Left renal pelvis (tissue), 4 donors: ENCODE measurements at places on chromosomes 1 and 21. TPM values are rescaled to one million over a fixed set of nuclear protein-coding genes. Genes with fewer than 3 reads are reported as not detected.

DNA sequence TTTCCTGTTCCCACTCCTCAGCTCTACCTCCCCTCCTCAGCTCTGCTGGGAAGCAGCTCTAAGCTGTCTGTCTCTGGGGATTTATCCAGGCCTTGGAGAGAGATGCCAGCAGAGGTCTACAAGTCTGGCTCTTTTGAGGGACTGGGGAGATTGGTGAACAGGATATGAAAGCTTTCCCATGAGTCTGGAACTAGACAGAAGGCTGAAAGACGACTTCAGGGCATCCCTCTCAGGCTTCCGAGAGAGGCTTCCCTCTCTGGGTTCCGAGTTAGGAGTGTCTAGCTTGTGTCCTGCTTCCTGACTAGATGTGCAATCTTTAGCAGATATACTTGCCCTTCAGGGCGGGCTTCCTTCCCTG is 733 bp downstream of the TMEM35B start:
- no peak for DNase-seq

GRCh38 chr1:118979754-118980575 is 8.2 kb downstream of the TBX15 start:
- DNase-seq: no peak

Gene EPHA2
- polyA plus RNA-seq: 15.8 TPM

GRCh38 chr1:44161546-44161945 is 20.1 kb upstream of the KLF18 start:
- no peak for DNase-seq

DNA sequence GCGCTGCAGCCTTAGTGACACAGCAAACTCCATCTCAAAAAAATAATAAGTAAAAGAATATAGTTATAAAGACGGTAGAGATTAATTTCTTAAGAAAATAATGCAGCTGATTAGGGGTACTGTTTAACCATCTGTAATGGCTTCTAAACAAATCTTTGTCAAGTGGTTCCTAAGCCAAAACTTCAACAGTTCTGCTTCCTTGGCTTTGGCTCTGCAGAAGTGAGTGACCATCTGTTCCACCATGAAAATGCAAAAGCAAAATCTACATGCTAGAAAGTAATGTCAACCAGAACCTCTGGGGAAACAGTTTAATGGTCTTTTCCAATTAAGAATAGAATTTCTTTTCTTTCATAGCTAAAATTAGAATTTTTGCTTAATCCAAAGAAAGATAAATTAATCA is 8.3 kb upstream of the SH2D5 start:
- no peak for DNase-seq

GRCh38 chr1:89552471-89553081 is 27.9 kb downstream of the LRRC8B start:
- no peak for DNase-seq

GRCh38 chr1:224084867-224085266 is 29.0 kb upstream of the FBXO28 start:
- no peak for DNase-seq

Gene HCRTR1
- 0.16 TPM for polyA plus RNA-seq

Gene INKA2
- 2.7 TPM for polyA plus RNA-seq

Gene TNFRSF4
- polyA plus RNA-seq: 2.7 TPM

Gene IRF6
- polyA plus RNA-seq: 0.52 TPM

DNA sequence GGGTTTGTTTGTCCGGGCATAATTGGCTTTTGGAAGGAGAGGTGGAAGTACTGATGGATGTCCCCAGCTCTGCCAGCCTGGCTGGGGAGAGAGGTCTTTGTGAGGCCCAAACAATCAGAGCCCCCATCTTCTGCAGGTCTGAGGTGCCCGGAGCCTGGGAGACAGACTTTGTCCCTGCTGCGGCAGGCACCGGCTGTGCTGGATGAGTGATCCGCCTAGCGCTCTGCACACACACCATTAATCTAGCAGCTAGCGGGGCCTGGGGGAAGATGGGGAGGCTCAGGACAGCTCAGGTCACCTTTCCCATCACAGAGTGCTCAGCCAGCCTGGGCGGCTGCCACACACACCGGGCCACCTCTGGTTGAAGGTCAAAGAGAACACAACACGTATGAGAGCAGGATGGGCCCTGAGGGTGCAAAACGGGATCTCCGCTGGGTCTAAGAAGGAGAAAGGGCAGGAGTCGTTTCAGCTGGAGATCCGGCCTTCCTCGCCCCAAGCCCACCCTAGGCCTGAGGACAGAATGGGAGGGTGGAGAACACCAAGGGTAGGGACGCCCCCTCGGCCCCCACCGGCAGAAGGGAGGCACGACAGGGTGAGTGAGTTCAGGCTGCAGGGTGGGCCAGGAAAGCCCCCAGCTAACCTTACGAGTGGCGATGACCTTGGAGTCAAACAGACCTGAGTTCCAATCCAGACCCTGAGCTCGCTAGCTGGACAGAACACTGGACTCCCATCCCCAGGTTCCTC is 341.8 kb downstream of the NPHP4 start:
- no peak for DNase-seq

DNA sequence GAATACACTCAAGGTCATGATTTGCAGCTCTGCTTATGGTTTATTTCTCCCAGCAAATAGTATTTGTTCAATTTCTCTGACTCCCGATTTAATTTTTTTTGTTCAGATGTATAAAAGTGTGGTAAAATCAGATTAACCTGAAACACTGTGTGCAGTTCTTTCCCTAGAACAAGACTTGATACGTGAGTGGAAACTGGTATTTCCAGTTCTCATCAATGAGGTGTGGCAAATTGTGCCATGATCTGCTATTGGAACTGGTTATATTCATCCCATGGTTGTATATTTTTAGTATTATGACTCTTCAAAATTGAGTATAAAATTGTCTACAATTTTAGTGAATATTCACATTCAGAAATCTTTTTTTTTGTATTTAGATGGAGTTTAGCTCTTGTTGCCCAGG is 76.8 kb upstream of the IVNS1ABP start:
- DNase-seq: no peak

Gene DNAJC28
- 2.0 TPM for polyA plus RNA-seq

- DNase-seq: no peak
Measured at GRCh38 chr1:23931491-23931880, 18.3 kb upstream of the CNR2 start.

DNA sequence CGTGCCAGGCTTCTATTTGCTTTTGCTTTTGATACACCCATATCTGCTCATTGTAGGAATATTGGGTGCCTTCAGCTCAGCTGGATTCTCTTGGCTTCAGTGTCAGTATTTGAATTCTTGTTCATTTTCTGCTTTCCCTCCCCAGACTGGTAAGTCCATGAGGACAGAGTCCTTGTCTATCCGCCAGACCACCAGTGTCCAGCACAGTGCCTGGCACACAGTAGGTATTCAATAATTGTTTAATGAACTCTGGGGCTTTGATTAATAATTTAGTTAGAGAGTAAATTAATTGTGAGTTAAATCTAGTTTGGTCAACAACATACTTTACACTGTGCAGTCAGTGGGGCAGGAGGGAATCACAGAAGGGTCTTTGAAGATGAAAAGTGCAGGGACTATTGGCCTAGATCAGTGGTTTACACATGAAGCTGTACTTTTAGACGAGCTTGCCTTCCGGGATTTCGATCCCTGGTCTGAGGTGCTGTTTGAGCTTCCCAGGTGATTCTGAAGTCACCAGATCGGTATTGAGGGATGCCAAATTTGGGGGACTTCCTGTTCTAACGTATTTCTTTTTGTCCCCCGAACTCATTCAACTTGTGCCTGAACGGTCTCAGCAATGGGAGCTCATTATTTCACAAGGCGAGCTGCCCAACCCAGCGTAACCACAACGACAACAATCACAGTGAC is 119.1 kb upstream of the JUN start:
- no peak for DNase-seq

DNA sequence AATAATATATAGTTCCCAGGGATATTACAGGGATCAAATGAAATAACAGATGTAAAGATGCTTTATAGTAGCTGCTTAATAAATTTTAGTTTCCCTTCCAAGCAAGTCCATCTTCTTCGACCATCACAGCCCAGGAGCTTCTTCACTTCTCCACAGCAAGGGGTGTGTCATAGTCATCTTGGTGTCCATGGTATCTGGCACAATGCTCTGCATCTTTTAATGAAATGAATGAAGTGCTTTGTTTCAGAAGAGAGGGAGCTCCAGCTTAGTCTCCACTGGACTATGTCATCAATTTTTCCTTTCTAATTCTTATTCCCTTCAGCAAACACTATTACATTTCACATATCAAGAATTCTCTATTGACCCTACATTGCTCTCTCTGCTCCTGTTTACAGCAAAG is 4.9 kb upstream of the MACF1 start:
- DNase-seq: no peak
